Activated naive CD4-positive, alpha-beta T cell treated with anti-CD3 and anti-CD28 coated beads for 36 hours (primary cell): ENCODE measurements at places on chromosomes 6 and 20.
A peak's percentile ranks its signal among the peaks of the same experiment; 100 is the strongest.

DNA sequence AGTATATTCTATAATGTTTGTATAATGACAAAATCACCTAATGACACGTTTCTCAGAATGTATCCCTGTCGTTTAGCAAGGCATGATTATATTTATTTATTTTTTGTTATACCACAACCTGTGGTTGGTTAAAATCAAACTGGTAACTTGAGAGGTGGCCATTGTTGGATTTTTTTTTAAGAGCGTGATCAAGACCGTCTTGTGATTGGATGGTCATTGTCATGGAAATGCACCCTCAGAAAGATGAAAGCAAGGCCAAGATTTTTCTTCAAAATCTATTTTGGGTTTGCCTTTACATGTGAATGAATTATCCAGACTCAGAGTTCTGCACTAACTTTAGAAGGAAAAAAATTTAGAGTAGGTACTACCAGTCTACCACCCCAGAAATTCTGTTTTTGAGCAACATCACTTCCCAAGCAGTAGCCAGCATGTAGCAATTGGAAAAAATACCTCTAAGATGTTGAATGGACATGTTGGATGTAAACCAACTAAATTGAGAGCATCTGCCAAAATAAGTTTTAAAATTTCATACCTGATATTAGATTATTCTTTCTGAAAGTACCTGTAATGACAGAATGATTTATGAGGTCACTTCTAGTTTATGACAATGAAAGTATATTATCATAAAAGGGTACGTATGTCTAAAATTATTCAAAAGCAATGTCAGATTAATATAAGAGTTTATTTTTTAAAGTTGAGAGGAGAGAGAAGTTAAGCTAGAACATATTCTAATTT, 50.8 kb downstream of the NCOA7 start:
- H3K27ac ChIP-seq, result no peak overlapping the region
- peaks cover 3% of the 10 kb centered on the region for H3K36me3 ChIP-seq
- no peak overlapping the region for H3K4me3 ChIP-seq
- H3K27me3 ChIP-seq, result no peaks in the 10 kb centered on the region

GRCh38 chr6:83974409-83975050, 59.0 kb upstream of the MRAP2 start:
- H3K4me3 ChIP-seq, result no peak overlapping the region
- no peaks in the 10 kb centered on the region for H3K4me1 ChIP-seq
- no peak overlapping the region for H3K27ac ChIP-seq
- DNase-seq, result no peak
- peaks cover 2% of the 10 kb centered on the region for H3K36me3 ChIP-seq

DNA sequence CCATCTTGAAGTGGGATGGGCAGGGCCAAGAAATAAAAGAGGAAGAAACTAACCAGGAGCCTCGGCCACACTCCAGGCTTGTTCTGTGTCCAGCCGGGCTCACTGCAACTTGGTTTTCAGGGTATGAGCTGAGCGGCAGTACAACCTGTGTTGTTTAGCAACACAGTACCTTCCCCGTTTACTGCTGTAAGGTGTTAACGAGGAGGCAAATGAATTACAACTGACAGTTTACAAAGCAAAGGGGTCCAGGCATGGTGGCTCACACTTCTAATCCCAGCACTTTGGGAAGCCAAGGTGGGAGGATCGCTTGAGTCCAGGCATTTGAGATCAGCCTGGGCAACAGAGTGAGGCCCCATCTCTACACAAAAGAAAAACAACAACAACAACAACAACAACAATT, 481.3 kb upstream of the SULF2 start:
- H3K4me3 ChIP-seq, result no peak overlapping the region
- no peaks in the 10 kb centered on the region for H3K4me1 ChIP-seq
- H3K36me3 ChIP-seq, result no peaks in the 10 kb centered on the region

GRCh38 chr20:46552460-46553420, 2.3 kb upstream of the OCSTAMP start:
- peak; percentile 80 for DNase-seq
- no peaks in the 10 kb centered on the region for H3K36me3 ChIP-seq
- no peak overlapping the region for H3K4me3 ChIP-seq
- H3K4me1 ChIP-seq, result peaks cover 20% of the 10 kb centered on the region
- peak overlapping the region; percentile 65 for H3K27ac ChIP-seq
- H3K27me3 ChIP-seq, result peaks cover 3% of the 10 kb centered on the region

GRCh38 chr20:53445321-53445731, 148.3 kb downstream of the ZNF217 start:
- no peaks in the 10 kb centered on the region for H3K27me3 ChIP-seq
- peaks cover 55% of the 10 kb centered on the region for H3K36me3 ChIP-seq
- H3K27ac ChIP-seq, result no peak overlapping the region
- DNase-seq, result no peak
- H3K4me3 ChIP-seq, result no peak overlapping the region

- no peak for DNase-seq
- H3K27ac ChIP-seq, result peak overlapping the region; percentile 82
- peaks cover 44% of the 10 kb centered on the region for H3K36me3 ChIP-seq
- H3K4me1 ChIP-seq, result peaks cover 59% of the 10 kb centered on the region
- no peak overlapping the region for H3K4me3 ChIP-seq
Observed at GRCh38 chr6:111710439-111710838, 104.8 kb upstream of the TRAF3IP2 start.

DNA sequence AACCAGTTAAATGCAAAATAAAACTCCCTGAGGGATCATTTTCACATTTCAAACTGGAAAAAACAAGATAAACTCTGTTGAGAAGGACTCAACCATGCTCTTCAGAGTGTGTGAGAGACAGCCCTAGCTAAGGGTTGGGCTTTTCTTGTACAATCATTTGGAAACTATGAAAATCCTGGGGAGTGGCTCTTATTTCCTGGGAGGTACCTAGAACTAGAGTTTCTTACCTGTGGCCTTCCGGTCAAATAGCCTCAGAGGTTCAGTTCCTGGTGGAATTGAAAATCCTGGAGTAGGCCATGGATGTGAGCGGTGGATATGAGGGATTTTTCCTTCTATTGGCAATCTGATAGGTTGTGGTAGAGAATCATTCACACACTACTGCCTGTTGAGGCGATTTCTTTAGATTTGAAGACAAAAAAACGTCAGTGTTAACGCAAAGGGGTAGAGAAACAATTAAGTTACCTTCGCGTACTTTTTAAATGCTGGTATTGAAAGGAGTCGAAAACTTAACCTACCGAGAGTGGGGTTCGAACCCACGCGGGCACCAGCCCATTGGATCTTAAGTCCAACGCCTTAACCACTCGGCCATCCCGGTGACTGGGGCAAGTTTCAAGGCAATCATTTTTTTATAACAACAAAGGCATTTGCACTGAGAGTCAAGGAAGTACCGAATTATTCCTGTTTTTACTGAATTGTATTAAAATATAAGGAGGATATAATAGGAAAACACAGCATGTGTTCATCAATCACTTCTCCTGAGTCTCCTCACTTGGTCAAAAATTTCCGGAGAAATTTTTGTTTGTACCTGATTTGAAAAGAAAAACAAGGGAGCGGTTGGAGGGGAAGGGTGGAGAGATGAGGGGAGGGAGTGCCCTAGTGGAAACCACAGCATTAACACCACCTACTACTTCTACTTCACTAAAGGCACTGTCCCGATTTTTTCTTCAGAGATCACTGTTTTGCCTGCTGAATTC, 191.3 kb downstream of the OR2B2 start:
- peak; percentile 29 for DNase-seq
- H3K27ac ChIP-seq, result no peak overlapping the region
- peaks cover 23% of the 10 kb centered on the region for H3K4me1 ChIP-seq
- peaks cover 33% of the 10 kb centered on the region for H3K27me3 ChIP-seq
- no peaks in the 10 kb centered on the region for H3K36me3 ChIP-seq

DNA sequence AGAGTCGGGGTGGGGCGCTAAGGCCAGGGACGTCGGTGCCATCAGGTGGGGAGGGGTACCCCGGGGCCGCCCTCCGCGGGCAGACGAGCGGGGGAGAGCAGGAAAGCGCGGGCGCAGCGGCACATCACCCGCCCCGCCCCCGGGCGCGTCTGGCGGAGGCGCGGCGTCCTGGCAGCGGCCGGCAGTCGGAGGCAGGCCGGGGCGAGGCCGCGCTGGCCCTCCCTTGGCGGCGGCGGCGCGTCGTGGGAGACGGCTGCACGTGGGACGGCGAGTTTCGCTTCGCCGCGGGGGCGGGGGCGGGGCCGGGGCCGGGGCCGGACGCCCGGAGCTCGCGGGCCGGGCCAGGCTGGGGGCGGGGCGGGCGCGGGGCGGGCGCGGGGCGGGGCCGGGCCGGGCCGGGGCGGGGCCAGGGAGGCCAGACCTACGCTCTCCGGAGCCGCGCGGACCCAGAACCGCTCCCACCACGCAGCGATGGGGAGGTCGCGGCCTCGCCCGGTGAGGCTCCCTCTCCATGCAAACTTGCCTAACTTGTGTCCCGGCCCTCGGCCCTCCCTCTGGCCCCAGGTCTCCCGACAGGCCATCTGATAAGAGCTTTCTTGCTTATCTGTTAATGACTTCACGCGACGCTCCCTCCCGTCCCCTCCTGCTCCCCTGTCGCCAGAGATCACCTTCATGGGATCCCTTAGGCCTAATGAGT, 12.5 kb downstream of the ITPR3 start:
- peak; percentile 40 for DNase-seq
- no peaks in the 10 kb centered on the region for H3K36me3 ChIP-seq
- H3K27me3 ChIP-seq, result no peaks in the 10 kb centered on the region
- H3K27ac ChIP-seq, result peak overlapping the region; percentile 27
- H3K4me1 ChIP-seq, result peaks cover 61% of the 10 kb centered on the region

DNA sequence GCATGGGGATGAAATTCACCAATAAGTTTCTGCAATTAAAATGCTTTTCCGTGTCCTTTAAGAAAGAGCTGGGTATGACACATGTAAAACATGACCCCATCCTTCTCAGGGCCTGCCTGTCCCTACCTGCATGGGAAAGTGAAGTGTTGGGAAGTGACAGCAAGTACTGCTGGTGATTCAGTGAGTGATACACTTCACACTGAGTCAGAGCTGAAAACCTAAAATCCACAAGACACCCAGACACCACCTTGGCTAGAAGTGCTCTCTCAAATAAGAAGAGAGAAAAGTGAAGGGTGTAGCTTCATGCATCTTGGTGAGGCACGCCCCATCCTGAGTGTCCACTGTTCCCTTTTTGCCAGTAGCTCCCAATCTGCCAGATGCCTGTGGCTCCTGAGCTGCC, 3.3 kb downstream of the RAB22A start:
- H3K27me3 ChIP-seq, result no peaks in the 10 kb centered on the region
- DNase-seq, result peak; percentile 69
- peaks cover 62% of the 10 kb centered on the region for H3K4me1 ChIP-seq
- H3K36me3 ChIP-seq, result peaks cover 38% of the 10 kb centered on the region
- H3K27ac ChIP-seq, result peak overlapping the region; percentile 83

DNA sequence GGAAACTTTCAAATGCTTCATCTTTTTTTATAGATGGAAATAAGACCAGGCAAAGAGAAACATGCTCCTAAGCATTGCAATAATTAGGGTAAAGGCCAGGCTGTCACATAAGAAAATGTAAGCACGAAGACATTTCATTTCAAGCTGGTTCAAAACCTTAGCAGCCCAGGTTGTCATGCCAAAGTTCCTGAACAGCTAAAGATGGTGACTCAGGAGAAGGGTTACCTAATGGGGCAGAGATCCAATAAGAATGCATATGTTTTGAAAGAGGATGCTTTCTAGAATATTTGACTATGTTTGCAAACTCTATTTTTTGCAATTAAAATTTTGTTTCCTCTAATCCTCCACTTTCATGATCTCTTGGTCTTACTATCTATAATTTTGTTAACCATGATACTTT, 65.6 kb upstream of the PHACTR2 start:
- H3K27ac ChIP-seq, result no peak overlapping the region
- no peak overlapping the region for H3K4me3 ChIP-seq
- DNase-seq, result no peak
- no peaks in the 10 kb centered on the region for H3K36me3 ChIP-seq
- peaks cover 19% of the 10 kb centered on the region for H3K4me1 ChIP-seq

DNA sequence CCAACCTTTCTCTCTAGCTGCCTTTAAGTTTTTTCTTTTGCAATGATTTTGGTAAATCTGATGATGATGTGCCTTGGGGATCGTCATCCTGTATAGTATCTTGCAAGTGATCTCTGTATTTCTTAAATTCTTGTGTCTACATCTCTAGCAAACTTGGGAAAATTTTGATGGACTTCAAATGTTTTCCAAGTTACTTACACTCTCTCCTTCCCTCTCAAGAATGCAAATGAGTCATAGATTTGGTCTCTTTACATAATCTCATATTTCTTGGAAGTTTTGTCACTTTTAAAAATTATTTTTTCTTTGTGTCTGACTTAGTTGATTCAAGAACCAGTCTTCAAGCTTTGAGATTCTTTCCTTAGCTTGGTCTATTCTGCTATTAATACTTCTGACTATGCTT, 176.4 kb downstream of the TBC1D32 start:
- H3K4me1 ChIP-seq, result no peaks in the 10 kb centered on the region
- no peak overlapping the region for H3K4me3 ChIP-seq
- H3K27ac ChIP-seq, result no peak overlapping the region
- H3K36me3 ChIP-seq, result peaks cover 73% of the 10 kb centered on the region

- DNase-seq, result no peak
- no peak overlapping the region for H3K4me3 ChIP-seq
- H3K27ac ChIP-seq, result no peak overlapping the region
- no peaks in the 10 kb centered on the region for H3K4me1 ChIP-seq
- no peaks in the 10 kb centered on the region for H3K27me3 ChIP-seq
- peaks cover 11% of the 10 kb centered on the region for H3K36me3 ChIP-seq
Observed at GRCh38 chr20:25286917-25287316, 39.0 kb downstream of the PYGB start.

DNA sequence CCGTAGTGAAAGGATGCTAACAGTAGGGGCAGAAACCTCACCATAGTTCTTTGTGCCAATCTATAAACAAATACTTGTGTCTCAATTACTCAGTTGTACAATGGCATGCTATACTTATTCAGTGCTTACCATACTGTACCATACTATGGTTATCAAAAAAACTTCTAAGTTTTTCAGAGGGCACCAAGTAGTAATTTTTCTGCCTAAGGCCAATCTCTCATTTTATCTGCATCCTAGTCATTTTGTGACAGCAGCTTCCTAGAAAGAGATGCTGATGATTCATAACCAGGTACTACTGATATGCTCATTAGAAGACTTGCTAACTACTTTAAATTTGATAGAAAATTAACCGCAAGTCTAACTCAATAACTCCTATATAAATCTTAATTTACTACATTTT, 42.9 kb downstream of the TMEM244 start:
- peaks cover 2% of the 10 kb centered on the region for H3K4me1 ChIP-seq
- H3K27ac ChIP-seq, result no peak overlapping the region
- H3K27me3 ChIP-seq, result peaks cover 5% of the 10 kb centered on the region
- H3K4me3 ChIP-seq, result no peak overlapping the region
- H3K36me3 ChIP-seq, result no peaks in the 10 kb centered on the region
- DNase-seq, result no peak

- no peaks in the 10 kb centered on the region for H3K27me3 ChIP-seq
- H3K4me3 ChIP-seq, result no peak overlapping the region
- no peaks in the 10 kb centered on the region for H3K36me3 ChIP-seq
- no peaks in the 10 kb centered on the region for H3K4me1 ChIP-seq
- no peak for DNase-seq
Observed at GRCh38 chr6:84798257-84798656, 33.9 kb upstream of the TBX18 start.
